Fibroblast of skin of scalp (primary cell): ENCODE measurements at places on chromosomes 16 and 17.

DNA sequence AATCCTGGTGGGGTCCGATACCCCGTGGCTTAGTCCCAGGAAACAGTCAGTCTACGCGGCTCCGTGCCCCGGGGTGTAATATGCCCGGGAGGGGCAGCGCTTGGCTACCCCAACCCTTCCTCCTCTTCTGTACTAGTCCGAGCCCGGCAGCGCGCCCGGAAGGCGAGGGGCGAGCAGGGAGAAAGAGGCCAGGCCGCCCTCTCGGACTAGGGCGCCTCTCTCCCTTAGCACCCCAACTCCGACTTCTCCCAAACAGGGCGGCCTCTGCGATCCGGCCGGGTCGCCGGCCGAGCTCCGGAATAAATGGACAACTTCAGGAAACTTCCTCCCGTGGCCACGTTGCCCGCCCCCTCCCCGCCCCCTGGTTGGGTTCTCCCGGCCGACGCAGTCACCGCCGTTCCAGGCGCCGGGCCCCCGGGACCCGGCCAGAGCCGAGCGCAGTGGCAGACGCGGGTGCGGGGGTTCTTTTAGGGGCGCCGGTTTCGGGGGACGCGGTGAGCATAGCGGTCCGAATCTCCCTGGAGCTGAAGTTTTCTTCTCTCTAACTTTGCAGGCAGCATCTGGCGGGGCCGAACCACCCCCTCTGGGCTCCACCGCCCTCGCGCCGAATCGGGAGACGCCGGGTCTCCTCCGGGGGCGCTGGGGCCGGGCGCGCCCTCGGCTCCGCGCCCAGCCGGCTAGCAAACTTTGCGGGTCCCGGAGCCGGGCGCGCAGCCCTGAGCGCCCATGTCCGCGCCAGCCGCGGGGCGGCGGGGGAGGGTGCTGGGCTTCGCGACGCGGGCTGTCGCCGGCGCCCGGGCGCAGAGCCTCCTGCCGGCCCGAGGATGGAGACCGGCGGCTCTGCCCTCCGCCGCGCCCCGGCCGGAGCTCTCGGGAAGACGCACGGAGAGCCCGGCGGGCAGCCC lies at the start of gene SDK2:
SDK2 (minus strand) TSS at position 301 of the 905 bp plus-strand sequence. CDS start 357 bp downstream, outside the sequence.
- no peak for DNase-seq

GRCh38 chr16:61900482-61900881 lies 135.8 kb downstream of the CDH8 start:
- peak; percentile 75 for DNase-seq

DNA sequence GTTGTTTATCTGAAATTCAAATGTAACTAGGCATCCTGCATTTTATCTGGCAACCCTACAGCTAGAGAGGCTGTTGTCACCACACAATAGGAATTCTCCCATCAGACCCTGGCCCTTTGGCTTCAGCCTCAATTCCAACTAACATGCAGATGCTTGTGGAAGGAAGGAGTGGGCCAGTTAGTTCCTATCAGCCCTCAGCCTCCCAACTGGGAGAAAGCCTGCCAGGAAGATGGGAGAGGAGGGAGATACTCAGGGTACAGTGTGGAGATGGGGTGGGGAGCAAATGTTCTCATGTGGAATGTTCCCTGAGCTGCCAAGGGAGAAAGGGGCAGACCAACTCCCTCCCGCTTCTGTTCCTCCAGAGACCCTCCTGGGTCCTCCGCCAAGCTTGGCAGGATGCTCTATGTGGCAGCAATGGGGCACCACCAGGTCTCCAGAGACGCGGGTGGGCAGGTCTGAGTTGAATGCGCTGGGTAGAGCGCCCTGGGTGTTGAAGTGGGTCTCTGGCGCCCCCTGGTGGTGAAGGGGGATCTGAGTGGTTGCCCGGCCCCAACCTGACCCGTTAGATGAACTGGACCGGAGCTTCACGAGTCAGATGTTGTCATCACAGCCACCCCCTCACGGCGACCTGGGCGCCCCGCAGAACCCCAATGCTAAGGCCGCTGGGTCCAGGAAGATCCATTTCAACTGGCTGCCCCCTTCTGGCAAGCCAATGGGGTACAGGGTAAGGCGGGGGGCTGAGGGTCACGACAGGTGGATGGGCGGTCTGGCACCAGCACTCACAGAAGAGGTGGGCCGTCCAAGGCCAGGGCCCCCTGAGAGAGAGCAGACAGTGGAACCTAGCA lies 15.2 kb downstream of the GALK1 start:
- peak; percentile 64 for DNase-seq

- no peak for DNase-seq
These were observed 2.4 kb downstream of the PGAP6 start for GRCh38 chr16:379183-379960.

- DNase-seq, result peak; percentile 48
These were observed 592 bp downstream of the ALDOA start for GRCh38 chr16:30065943-30066760.

- DNase-seq, result no peak
These were observed 7.4 kb upstream of the DPEP1 start for GRCh38 chr16:89606006-89606405.

GRCh38 chr16:73058221-73058615 lies 10.3 kb upstream of the ZFHX3 start:
- peak; percentile 67 for DNase-seq

DNA sequence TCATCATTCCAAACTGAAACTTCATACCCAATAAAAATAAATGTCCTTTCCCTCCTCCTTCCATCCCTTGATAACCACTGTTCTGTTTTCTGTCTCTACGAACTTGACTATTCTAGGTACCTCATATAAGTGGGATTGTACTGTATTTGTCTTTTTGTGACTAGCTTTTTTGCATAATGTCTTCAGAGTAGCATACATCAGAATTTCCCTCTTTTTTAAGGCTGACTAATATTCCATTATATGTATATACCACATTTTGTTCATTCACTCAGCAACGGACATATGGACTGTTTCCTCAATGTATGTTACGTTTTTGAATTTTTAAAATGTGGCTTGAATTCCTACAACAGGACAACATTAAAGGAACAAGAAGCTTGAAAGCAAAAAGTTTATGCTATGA lies 1.5 kb upstream of the NUFIP2 start:
- no peak for DNase-seq

GRCh38 chr17:71482625-71483024 lies 638.2 kb upstream of the SOX9 start:
- DNase-seq, result no peak

- DNase-seq, result peak; percentile 99
These were observed 14.8 kb downstream of the HDAC5 start for GRCh38 chr17:44108440-44109311.

GRCh38 chr16:62665269-62665668 lies 629.0 kb upstream of the CDH8 start:
- DNase-seq, result no peak
